ENCODE measurements at places on chromosomes 11 and 22.
A peak's percentile ranks its signal among the peaks of the same experiment; 100 is the strongest.

DNA sequence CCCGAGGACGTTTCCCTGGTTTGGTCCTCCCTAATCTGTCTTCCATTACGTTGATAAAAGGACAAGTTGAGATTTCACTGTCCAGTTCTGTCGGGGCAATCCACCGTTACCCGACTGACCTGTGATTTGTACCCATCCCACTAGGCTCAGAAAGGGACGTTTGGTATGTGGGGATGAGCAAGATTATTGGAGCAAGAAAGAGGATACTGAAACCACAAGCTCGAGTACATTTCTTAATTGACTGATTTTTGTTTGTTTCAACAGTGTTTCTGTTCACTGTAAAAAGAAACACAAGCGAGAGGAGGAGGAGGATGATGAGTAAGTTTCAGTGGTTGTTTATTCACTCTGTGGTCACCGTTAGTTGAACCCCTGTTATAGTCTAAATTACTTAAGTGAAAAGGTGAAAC is 969 bp downstream of the CCDC117 start:
- no peak for DNase-seq

DNA sequence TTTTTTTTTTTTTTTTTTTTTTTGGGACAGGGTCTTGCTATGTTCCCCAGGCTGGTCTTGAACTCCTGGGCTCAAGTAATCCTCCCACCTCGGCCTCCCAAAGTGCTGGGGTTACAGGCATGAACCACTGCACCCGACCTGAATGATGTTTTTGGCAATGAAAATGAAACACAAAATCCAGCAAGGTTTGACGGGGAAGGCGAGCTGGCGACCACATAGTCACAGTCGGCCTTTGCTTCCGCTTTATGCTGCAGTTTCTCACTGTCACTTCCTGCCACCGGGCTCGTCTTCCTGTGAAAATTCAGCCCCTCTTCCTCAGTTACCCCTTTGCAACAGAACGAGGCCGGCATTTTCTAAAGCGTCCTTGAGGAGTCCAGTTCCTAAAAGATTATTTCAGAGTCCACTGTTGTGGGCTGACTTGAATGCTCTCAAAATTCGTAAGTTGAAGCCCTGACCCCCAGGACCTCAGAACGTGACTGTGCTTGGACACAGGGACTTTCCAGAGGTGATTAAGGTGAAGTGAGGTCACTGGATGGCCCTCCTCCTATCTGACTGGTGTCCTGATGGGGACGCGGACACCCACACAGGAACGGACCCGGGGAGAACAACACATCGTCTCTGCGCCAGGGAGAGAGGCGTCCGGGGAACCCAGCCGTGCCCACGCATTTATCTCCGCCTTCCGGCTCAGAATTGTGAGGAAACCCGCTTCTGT is 2.9 kb upstream of the BID start:
- DNase-seq = no peak

DNA sequence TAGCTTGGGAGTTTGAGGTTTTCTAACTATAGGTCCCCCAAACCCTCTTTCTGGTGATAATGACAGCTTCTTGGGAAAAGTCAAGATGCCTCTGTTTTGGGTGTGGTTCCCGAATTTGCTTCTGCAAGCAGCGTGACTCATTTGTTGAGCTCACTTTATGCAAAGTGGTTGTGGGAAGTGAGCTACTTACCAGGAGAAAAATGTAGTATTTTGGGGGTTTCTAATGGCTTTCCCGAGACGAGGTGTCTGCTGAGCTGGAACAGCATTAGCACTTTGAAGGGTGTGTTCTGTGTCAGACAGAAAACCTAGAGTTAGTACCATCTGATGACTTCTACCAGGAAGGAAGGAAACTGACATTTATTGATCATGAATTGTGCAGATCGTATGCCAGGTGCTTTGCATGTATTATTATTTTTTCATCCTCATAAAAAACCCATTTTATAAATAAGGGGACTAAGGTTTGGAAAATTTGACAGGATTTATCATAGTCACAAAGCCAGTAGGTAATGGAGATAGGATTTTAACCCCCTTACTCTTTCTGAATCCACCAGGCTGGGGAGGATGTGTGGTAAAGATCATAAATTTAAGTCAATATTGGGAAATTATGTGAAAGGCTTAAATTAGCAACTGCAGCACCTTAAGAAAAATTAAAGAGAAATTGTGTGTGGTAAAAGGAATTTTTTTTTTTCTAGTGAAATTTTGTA is 108.8 kb upstream of the CD44 start:
- DNase-seq = no peak

DNA sequence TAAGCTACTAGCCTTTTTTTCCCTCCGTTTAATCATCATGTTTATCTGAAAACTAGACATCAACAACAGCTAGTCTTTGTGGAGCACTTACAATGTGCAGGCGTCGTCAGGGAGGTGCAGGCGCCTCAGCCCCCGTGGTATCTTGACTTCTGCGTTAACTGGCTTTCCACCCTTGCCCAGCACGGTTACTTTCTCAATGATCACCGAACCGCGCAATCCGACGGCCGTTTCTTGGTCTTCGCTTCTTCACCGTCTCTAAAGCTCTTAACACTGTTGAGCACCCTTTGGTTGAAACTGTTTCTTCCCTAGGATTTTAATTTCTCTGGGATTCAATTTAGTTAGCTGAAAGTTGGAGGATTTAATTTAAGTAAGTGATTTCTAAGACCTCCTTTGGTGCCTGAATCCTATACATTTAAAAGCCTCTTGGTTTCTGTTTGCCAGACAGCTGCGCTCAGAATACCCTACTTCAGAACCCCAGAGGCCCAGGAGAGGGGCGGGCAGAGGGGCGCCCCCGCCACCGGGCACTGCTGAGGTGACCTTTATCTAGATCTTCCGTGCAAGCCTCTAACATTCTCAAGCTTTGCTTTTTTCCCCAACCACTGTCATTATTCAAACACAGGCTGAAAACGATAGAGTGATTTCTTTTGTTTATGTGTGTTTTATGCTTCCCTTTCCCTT is 18.0 kb upstream of the TMEM218 start:
- no peak for DNase-seq

- DNase-seq = no peak
These were observed 501.6 kb downstream of the MIAT start for GRCh38 chr22:27159016-27159415.

GRCh38 chr11:27496461-27496860 is 10.1 kb downstream of the LIN7C start:
- no peak for DNase-seq

DNA sequence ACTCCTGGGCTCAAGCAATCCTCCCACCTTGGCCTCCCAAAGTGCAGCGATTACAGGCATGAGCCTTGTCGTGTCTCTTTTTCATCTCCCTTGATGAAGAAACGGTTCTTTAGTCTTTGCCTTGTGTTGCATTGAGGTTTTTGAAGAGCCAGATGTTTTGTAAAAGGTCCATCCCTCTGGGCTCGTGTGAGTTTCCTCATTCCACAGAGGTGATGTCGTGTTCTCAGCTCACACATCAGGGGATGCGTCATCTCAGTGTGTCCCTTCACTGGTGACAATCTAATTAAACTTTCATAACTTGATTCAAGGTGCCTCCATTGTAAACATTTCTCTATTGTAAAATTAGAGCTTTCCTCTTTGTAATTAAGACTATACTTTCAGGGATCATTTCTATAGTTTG is 29.7 kb upstream of the TEF start:
- no peak for DNase-seq

GRCh38 chr22:42060489-42060888 is 10.1 kb downstream of the NAGA start:
- no peak for DNase-seq

DNA sequence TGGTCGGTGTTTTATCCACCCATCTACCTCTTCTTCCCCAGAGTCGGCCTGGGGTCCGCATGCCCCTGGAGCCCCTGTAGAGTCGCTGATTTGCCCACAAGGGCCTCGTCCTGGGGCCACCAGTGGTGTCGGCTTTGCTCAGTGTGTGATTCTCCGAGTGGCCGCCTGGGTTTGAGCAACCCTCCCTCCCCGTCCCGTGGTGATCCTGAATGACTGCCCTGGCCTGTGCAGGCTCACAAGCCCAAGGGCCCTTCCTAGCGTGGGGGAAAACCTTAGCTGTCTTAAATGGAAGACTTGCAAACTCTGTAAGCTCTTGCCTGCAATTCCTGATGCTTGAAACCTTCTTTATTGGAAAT is 128.3 kb downstream of the OSBP2 start:
- no peak for DNase-seq

DNA sequence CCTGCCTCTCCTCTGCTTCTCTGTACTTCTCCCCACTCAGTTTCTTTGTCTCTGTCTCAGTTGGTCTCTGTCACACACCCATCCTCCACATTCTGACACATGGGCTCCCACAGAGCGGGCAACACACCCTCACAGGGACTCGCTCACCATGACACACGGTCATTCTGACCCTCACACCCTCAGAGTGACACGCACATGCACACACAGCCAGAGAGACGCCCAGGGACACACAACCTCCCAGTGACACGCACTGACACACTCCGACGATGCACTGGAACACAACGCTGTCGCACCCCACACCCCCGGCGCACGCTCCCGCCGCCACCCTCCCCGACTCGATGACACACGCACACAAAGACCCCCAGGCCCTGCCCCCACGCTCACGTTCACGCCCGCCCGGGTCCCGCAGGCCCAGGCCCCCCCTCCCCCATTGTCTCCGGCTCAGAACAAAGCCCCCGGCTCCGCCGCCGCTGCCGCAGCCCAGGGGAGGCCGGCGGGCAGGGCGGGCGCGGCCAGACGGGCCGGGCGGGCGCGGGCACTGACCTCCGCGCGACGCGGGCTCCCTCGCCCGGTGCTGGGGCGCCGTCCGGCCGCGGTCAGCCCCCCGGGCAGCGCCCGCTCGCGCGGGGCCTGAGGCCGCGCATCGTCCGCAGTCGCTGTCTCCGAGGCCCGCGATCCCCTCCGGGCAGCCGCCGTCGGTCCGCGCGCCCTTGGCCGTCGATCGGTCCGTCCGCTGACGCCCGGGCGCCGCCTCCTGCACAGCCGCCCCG is 404 bp downstream of the DCHS1 start:
- peak; percentile 56 for DNase-seq

DNA sequence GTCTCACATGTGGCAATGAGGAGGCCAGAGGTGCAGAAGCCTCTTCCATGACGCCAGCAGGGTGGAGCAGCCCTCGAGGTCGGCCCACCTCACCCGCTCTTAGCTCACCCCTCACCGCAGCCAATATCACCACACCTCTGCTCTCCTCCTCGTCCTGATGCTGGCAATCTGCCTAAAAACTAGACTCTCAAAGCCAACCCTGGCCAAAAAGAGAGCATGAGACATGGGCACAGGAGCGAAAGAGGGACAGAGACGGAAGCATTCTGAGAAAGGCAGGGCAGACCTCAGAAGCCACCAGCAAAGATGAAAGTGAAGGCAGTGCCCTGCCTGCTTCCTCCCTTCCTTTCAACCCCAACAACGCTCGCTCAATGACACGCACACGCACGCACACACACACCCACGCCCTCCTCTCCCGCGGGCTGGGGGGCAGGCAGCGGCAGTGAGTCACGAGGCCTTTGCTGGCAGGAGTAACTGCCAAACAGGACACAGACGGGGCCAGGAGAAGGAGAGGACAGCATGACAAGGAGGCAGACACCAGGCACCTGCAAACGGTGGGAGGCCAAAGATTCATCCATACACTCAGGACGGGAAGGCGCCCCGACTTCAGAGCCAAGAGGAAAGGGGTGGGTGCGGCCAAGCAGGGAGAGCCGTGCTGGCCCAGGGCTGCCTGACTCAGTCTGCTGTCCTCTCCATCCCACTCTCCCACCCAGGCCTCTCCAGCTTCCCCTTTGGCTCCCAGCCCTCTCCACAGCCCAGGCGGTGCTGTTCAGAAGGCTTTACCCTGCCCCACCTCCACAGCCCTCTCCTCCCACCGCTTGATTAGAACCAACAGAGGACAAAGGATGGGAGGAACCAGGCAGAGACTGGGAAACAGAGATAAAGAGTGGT is 11.4 kb downstream of the IGSF9B start:
- no peak for DNase-seq

GRCh38 chr11:1228921-1229451 is 6.1 kb downstream of the MUC5B start:
- DNase-seq = no peak

DNA sequence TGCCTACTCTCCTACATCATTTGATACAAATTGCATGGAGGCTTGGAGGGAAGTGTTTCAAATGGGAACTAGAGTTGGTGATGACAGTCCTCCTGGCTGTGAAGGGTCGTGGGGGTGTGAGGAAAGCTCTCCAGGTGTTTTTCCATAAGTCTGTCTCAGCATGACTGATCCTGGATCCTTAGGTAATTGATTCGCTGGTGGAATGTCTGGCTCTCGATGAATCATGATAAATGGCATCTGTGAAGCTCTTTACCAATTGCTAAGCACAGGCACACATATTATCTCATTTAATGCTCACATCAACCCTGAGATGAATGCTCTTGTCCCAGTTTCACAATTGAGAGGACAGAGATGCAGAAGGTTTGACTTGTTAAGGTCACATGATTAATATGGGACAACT is 107.5 kb downstream of the PKNOX2 start:
- no peak for DNase-seq

- peak; percentile 69 for DNase-seq
These were observed 4.9 kb upstream of the NUDT8 start for GRCh38 chr11:67634366-67635230.

DNA sequence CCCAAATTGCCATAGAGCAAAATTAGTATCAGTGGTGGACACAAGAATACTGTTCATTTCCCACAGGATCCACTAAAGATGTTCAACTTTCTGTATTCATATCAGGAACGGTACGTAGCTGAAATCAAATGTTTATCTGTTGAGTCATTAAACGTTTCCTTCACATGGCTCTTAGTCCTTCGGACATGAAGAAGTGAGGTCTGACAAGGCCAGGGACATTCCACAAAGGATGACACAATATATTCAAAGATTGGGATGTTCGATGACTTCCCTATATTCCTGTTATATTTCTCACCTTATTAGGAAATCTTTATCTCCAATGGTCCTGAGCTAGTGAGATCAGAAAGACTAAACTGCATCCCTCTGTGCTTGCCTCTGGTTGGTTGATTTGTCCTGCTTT is 129.0 kb downstream of the ETS1 start:
- DNase-seq = no peak

GRCh38 chr22:40070701-40071100 is 75.9 kb downstream of the FAM83F start:
- DNase-seq = no peak

- no peak for DNase-seq
These were observed 1.9 kb downstream of the MS4A10 start for GRCh38 chr11:60786811-60787567.

DNA sequence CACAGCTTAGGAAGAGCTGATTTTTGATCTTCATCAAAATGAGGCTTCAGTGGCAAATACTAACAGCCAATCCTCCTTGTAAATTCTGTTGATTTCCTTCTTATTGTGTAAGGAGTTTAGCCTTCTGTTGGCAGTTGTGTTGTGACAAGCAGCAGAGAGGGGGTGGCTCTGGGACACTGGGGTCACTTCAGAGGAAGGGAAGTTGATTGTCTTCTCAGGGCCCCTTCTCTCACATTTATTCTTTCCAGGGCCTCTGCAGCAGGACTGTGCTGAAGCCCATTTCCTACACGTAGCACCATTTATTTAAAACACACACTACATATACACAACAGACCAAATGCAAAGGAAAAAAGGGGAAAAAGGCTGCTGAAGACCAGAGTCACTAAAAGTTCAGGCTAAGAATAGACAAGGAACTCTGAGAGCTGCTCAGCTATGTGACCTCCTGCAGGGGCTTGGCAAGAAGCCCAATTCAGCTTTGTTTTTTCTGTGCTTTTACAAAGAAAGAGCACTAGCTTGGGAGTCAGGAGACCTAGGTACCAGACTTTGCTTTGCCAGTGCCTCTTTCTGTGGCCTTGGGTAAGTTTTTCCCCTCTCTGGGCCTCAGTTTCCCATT is 28.3 kb upstream of the UPB1 start:
- peak; percentile 5 for DNase-seq

GRCh38 chr22:43443152-43443471 is 31.3 kb downstream of the MPPED1 start:
- DNase-seq = no peak

Data from NCI-H146 (cell line).